ENCODE measurements at places on chromosomes 12 and 14. TPM values are rescaled to one million over a fixed set of nuclear protein-coding genes. Genes with fewer than 3 reads are reported as not detected.

GRCh38 chr12:76176940-76177339 is 92.5 kb upstream of the NAP1L1 start:
- DNase-seq, result no peak

Gene DBX2
- polyA plus RNA-seq, result 0.11 TPM

DNA sequence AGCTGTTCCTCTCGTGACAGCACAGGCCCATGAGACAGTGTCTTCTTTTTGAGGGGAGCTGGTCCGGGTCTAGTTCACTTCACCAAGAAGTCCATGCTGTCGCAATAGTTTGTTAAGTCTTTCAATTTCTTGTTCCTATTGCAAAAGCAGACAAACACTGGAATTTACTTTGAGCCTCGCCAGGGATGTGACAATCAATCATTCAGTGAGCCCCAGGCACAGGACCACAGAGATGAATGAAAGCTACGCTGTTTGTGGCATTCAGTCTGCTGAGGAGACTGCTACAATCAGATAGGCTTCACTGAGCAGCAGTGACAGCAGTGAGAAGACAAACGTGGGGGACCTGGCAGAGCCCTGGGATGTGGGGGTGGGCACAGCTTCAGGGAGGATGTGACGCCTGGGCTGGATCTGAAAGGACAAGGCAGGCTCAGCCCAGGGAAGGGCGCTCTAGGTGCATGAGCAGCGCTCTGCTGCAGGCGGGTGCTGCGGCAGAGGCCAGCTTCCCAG is 35.5 kb downstream of the TCTN1 start:
- DNase-seq, result peak; percentile 26

Gene HNF1A
- 21.6 TPM for polyA plus RNA-seq

Gene RPL10L
- 0.22 TPM for polyA plus RNA-seq

Gene TAC3
- polyA plus RNA-seq, result 0.47 TPM

Gene PPP4R4
- polyA plus RNA-seq, result 0.42 TPM

GRCh38 chr12:12786351-12786705 is 869 bp downstream of the APOLD1 start:
- DNase-seq, result no peak

GRCh38 chr12:131194166-131194565 is 240.5 kb downstream of the ADGRD1 start:
- DNase-seq, result no peak

Measured in renal cortex interstitium (tissue), 15 donors.